ENCODE measurements at places on chromosomes 11 and 22. TPM values are rescaled to one million over a fixed set of nuclear protein-coding genes. Genes with fewer than 3 reads are reported as not detected.
A peak's percentile ranks its signal among the peaks of the same experiment; 100 is the strongest.

GRCh38 chr11:92501066-92501739, 276.6 kb downstream of the FAT3 start:
- DNase-seq, result no peak

DNA sequence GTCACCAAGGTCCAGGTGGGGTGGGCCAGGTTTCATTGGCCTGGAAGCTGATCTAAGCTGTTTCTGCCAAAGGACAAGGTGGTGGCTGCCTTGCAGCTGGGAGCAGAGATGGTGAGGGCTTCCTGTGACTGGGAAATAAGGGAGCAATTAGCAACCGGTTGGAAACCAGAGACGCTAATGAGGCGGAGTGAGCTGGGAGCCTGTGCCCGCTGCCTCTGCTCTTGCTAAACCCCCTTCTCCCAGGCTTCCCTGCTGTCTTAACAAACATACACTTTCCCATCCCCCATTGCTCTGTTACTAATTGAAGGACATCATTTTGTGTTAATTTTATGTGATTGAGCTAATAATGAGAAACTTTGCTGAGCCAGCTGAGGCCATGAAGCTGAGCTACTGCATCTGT, 121.8 kb downstream of the INSC start:
- DNase-seq, result no peak

GRCh38 chr11:5196731-5197130, 3.8 kb downstream of the OR51V1 start:
- no peak for DNase-seq

DNA sequence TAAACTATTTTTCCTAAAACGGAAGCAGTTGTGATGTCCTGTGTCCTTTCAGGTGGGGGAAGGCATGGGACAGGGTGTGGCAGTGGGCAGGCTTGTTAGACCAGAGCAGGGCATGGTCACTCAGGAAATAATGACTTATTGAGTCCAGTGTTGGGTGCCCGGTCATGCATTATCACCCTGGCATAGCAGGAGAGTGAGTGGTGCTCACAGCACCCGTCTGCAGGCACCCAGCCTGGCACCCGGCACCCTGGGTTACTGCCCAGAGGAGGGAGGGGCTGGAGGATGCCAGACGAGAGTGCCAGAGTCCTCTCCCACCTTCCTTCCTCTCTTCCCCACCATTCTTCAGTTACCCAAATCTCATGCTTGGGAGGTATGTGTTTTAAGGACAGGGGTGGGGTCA, 59.1 kb downstream of the ST3GAL4 start:
- DNase-seq, result peak; percentile 59

DNA sequence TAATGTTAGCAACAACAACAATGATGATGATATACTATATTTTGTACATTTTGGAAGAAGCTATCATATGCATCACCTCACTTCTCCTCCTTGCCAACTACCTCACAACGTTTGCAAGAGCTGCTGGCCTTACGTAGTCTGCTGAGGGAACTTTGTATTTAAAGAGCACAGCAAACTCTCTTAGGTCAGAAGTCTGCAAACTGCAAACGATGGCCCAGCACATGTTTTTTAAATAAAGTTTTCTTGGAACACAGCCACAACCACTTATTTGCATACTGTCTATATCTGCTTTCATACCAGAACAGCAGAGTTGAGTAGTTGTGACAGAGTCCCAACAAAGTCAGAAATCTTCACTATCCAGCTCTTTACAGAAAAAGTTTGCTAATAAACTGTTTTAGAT, 261.7 kb downstream of the TENM4 start:
- DNase-seq, result no peak

GRCh38 chr11:40280159-40281051, 1179.0 kb downstream of the LRRC4C start:
- DNase-seq, result no peak

The PANX3 gene
- total RNA-seq, result not detected

DNA sequence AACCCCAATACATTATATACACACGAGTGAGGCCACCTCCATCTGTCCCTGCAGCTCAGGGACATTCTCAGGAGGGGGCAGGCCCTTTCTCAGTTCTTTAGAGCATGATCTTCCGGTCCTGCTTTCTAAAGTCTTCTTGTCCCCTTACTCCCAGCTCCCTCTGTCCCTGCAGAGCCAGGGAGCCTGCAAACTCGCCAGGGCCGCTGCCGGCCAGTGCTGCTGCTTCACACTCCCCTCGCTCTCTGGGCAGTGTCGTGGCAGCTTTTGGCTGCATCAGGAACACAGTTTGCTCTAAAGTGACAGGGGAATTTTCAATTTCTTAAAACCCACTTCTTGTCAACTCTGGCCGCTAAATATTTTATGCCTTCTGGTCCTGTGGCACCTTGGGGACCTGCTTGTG, 130.1 kb upstream of the NARS2 start:
- DNase-seq, result no peak

DNA sequence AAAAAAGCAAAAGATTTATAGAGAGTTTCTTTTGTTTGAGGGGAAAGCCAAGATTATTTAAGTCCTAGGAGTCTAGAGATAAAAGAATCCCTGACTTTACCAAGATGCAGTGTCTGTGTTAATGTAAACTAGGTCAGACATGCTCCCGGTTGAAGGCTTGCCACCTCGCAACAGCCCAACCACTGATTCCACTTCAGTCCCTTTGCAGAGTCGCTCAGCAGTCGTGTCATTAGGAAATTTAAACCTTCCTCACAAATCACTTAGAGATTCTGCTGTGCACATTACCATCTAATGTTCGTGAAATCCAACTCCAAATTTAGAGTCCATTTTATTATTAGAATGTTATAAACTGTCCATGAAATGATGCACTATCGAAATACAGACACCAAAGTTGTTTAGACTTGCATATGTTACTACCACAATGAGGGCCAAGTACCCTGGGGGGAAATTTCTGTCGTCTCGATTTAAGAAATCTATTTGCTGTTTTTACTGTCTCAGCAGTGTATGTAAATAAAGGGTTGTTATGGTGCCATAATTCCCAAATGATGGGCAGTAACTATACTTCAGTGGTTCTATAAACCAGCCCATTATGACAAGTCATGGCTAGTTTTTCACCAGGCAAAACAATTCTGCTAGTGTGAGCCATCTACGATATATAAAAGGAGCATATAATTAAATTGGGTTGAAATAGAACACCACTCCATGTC, 101.4 kb upstream of the MTNR1B start:
- DNase-seq, result no peak

The POU2AF1 gene
- not detected for total RNA-seq

The CECR2 gene
- not detected for total RNA-seq

DNA sequence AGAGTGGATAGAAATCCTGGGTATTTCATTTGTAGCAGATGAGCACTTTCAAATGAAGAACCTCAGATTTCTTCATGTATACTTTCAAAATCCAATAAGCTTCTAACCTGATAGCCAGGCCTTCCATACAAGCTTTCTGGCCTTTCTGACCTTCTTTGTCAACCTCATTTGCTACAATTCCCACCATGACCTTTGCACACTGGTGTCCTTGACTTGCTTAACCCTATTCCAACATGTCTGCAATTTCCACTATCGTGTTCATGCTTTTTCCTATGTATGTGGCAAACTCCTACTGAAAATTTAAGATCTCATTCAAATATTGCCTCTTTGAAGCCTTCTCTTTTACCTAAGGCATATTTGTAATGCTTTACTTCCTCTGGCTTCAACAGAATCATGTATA, 242.1 kb upstream of the CCDC90B start:
- DNase-seq, result no peak

DNA sequence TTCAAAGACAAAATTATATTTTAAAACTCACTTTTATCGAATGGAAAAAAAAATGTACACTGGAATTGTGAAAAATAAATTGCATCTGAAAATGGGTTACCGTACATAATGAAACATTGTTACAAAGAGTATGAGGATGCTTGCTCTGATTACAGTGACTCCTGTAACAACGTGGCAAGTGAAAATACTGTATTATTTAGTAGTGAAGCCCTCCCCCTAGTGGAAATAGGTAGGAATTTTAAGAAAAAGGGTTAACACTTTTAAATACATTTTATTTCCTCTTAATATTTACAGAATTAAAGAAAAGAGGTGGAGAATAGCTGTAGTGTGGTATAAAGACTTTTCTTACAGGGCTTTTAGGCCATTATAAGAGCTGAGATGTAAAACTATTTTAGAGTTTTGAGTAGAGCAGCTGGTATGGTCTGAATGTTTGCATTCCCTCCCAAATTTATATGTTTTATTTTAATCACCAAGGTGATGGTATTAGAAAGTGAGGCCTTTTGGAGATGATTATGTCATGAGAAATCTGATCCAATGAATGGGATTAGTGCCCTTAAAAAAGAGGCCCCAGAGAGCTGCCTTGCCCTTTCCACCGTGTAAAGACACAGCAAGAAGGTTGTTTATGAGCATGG, 25.2 kb downstream of the FAM76B start:
- DNase-seq, result no peak

- DNase-seq, result no peak
Measured at GRCh38 chr11:111639226-111639925, 37.1 kb downstream of the SIK2 start.

DNA sequence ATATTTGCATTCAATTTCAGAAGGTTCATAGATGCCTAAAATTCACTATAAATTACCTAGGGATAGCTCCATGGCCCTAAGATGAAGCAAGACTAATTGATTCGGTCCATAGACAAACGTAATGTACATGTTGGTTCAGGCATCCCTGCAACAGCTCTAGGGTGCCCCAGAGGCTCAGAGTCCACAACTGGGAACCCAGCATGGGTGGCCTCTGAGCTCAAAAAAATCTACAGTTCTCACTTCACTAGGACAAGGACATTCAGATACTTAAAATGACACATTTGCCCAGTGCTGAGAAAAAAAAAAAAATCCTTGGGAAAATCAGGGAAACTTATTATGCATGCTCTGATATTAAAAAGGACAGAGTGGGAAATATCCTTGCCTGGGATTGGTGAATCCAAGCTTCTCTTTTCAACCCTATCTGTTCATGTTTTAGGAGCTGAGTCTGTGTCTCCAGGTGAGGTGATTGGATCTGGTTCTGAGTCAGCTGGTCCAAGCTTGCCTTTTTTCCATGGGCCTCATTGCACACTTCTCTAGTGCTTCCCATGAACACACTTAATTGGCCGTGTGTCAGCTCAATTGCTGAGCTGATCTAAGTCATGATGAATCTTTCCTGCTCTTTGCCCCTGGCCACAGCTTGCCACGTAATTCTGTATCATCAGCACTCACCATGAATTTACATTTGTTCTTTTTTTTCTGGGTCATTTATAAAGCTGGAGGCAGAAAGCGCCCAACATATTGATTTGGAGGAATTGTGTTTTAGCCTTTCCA, 116.3 kb upstream of the RCN1 start:
- DNase-seq, result no peak

DNA sequence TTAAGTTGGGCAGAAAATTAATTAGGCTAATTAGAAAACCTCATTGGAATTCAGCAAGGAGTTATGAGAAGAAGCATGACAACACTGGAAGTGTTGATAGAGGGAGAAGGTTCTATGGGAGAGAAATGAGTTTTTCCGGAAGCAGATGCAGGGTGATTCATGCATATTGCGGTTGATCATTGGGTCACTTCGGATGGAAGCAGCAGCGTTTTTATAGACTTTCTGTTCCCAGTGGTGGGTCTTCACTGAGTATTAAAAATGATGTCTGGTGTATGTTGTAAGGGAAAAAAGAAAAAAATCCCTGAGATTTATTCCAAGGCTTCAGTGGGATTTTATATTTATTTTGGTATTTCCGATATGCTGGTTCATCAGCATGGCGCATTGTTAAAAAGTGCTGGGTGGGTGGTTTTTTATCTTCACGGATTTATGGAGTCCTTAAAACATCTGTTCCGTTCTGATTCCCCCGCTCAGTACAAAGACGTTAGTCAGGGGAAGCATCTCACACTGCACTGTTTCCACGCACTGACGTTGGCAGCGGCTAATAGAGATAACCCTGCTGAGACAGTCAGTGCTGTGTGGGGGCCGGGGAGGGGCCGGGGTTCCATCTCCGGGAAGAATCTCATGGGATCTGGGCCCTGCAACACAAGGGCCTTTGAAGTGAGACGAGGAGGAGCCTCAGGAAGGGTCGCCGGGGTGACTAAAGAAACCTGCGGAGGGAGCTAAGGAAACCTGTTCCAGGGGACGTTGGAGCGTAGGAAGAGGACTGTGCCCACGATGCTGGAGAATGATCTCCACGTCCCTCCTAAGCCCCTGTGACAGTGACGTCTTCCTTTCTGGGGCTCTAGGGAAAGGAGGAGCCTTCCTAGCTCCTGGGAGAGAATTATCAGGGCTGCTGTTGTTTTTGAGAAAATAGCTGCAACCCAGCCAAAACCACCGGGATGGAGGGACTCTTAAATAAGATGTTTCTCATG, 390.0 kb downstream of the NTM start:
- no peak for DNase-seq

DNA sequence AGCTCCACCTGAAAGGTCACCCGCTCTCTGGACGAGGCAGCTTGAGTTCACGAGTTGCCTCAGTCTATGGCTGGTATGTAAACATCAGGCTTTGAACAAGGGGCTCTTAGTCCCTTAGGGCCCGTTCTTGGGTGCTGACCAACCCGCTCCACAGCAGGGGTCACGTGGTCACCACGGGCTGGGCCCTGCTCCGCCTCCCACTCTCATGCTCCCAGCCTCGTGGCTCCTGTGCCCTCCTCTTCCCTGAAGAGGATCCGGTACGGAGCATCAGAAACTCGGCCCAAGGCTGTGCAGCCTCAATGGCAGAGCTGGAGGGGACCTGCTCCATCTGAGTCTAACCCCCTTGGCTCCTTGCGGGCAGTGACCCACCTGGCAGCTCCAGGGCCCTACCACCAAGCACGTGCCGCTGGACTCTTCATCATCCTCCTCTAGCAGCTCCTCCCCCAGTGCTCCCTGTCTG, 54.2 kb upstream of the TTLL12 start:
- DNase-seq, result no peak

GRCh38 chr22:35491908-35492380, 48.7 kb upstream of the RASD2 start:
- no peak for DNase-seq

The GGT5 gene
- total RNA-seq, result 37.5 TPM

The BBOX1 gene
- 0.90 TPM for total RNA-seq

The CHRM4 gene
- 0.42 TPM for total RNA-seq

GRCh38 chr11:7116370-7116769, 27.6 kb downstream of the RBMXL2 start:
- DNase-seq, result no peak

DNA sequence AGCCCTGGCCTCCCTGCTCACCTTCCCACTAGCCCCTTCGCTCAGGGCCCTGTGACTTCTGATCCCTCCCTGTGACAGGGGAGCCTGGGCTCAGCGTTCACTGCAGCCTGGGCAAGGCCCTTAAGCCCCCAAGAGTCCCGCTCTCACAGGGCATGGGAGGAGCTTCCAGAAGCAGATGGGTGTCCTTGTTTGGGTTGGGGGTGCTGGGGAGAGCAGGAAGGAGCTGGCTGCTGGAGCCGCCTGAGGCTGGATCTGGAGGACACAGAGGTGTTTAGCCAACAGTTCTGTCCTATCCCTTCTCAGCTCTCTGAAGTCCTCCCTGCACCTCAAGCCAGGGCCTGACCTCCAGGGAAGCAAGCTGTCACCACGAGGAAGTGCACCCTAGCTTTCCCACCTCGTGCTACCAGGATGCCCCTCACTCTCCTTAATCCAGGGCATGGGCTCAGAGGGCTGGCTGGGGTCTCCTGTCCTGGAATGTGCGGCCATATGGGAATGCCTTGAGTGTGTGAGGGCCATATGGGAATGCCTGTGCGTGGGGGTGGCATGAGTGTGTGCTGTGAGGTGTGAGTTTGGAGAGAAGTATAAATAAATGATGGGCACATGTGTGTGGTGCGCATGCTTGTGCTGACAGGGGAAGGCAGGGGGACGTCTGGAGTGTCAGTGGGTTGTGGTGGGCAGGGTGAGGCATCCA, 25.0 kb upstream of the TUB start:
- peak; percentile 62 for DNase-seq

- peak; percentile 47 for DNase-seq
Measured at GRCh38 chr11:69664103-69664775, 10.9 kb downstream of the LTO1 start.

The MEI1 gene
- total RNA-seq, result not detected

Data from chondrocyte (in vitro differentiated cells).